Activated CD8-positive, alpha-beta memory T cell treated with anti-CD3 and anti-CD28 coated beads, Interleukin-2, amount 10 ng/mL, durations not matched to agents 7 days and 5 days (primary cell): ENCODE measurements at places on chromosomes 2 and 18.

- DNase-seq, result no peak
These were observed 4.6 kb upstream of the LAMA3 start for GRCh38 chr18:23684515-23685197.

- peak; percentile 91 for DNase-seq
These were observed 62.1 kb upstream of the REL start for GRCh38 chr2:60819155-60819862.

- DNase-seq, result no peak
These were observed 4.7 kb upstream of the CFAP65 start for GRCh38 chr2:219045937-219046550.

GRCh38 chr18:59357928-59358327 lies 1.1 kb downstream of the LMAN1 start:
- DNase-seq, result no peak

GRCh38 chr18:79283131-79283810 lies 112.5 kb upstream of the NFATC1 start:
- DNase-seq, result no peak

- DNase-seq, result no peak
These were observed 23.3 kb downstream of the KCTD18 start for GRCh38 chr2:200486529-200486928.

DNA sequence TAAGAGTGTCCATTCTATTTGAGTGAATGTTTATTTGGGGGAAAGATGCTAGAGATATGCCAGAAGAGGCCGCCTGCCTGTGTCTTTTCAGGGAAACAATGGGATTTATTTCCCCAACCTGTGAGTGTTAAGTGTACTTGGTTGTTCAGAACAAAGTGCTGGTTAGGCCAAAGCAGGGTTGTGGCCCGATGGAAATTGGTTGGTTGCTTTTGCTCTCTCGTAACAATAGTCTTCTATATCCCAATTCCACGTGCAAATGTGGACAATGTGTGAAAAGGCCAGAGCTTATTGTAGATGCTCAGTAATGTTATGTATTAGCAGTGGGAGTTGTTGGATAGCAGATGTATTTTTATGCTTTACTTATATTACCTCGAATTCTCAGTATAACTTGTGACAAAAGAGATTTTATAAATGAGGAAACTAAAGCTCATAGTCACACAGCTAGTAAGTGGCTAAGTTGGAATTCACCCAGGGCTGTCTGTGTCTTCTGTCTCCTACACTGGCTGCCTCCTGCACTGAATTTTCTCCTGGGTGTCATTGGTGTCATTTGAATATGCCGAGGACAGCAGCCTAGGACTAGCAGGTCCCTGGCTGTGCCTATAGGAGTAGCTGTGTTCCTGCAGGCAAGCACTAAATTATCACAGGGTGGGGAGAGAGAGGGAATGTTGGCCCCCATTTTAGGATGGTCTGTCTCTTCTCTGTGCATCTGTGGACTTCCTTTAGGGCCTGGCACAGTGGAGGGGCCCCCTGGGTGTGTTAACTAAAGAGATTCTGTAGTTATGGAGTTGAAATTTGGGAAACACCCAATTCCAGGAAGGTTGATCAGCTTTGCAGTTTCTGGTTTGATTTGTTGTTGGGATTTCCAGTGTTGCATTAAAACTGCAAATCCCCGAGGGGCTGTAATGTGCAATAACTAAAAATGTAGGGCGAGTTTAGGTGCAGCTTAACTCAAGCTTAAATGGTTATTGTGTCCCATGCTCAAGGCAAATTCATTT lies 21.6 kb downstream of the GPD2 start:
- no peak for DNase-seq

DNA sequence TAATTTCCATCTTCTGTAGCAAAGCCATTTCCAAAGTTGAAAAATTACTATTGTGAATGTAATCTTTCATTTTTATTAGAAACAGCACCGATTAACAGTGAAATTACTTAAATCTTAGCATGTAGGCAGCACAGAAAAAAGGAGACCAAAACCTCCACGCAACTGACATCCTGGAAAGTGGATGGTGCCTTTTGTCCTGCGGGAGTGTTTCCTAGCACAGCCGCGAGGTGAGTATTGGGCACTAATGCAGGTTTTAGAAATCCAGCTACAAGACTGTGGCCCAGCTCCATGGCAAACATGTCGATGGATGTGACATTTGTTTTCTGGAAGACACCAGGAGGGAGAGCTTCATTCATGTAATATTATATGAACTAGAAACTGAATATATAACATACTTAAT lies 86.9 kb downstream of the MBP start:
- DNase-seq, result no peak

GRCh38 chr2:201116959-201117734 lies 1.2 kb downstream of the CFLAR start:
- peak; percentile 71 for DNase-seq

- no peak for DNase-seq
These were observed 186.7 kb upstream of the ETAA1 start for GRCh38 chr2:67210430-67210829.

GRCh38 chr2:196510246-196510645 lies 129.3 kb upstream of the CCDC150 start:
- no peak for DNase-seq

DNA sequence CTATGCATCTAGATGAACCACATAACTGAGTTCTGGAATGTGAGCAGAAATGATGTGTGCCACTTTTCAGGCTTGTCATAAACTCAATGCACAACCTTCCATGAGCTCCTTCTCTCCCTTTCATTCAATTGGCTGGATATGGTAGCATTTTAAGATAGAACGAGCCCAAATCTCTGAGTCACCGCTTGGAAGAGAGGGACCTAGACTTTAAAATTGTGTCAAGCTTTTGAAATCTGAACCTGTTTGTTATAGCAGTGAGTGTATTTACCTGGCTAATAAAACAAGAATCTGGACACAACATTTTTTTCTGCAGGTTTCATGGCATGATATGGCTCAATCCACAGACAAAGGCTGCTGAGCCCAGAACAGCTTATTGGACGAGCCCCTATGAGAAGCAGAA lies 297.8 kb upstream of the SPRED2 start:
- no peak for DNase-seq

DNA sequence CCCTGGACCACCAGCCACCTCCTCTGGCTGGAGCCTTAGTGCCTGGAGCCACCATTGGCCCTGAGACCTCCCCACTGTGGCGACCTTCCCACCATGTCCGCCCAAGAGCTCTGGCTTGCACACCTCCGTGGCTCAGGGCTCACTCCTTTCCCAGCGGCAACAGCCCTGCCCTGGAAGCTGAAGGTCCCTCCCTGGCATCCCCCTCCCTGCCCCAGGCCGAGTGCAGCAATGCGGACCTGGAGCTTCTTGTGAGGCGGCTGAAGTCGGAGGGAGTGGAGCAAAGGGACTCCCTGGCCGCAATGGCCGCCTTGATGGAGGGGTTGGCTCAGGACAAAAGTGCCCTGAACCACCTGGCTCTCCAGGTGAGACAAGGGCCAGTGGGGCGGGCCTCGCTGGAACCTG lies 28.6 kb downstream of the CROCC2 start:
- DNase-seq, result no peak

DNA sequence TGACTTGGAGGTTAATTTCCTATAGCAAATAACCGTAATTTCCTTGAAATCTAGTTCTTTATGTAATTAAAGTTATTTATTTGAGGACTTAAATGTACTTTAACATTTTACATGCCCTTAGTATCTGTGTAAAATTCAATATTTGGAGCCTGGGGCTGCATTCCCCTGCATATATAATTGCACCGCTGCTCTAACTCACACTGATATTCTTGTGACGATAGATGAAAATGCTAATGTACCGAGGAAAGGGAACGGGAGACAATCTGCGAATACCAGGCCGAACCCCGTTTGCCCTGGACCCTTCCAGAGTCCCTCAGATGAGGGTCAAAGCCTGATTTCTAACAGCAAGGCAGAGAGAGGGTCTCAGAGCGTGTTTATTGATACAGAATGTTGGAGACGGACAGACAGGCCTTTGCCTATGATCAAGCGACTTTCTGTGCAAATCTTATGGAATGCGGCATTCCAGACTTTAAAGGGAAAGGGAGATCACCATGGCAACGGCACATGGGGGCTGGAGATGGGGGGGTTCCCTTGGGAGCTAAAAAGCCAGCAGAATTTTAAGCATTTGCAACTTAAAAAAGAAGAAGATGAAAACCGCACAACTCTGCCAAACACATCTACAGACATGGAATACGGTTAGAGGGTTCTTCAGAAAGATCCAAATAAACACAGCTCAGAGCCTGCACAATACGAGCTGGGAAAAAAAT lies 57.6 kb upstream of the TWIST2 start:
- DNase-seq, result no peak

- no peak for DNase-seq
These were observed 99.8 kb downstream of the PDE11A start for GRCh38 chr2:177972782-177973181.

DNA sequence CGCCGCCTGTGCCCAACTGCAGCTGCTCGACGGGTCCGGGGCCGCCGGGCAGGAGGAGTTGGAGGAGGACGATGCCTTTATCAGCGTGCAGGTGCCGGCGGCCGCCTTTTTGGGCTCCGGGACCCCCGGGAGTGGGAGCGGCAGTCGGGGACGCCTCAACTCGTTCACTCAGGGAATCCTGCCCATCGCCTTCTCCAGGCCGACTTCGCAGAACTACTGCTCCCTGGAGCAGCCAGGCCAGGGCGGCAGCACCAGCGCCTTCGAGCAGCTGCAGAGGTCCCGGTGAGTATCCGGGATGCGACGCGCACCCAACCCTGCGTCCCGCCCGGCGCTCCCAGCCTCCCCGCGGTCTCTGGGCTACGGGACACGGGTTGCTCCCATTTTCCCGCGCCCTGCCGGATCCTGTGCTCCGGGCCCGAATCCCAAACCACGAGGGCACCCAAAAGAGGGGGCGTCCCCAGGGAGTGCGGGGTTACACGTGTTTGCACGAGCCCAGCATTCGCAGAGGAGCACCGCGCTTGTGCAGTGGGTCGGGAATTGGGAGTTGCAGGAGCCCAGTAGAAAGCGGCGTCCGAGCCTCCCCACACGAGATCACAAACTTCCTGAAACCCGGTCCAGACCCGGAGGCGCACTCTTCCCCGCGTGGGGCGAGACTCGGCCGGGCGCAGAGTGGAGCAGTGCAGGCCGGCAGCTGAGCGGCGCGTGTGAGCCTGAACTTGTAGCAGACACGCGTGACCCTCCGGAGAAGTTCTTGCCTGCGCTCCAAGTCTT lies 1.2 kb downstream of the CABLES1 start:
- DNase-seq, result no peak

GRCh38 chr2:46142546-46143428 lies 154.4 kb upstream of the EPAS1 start:
- no peak for DNase-seq

DNA sequence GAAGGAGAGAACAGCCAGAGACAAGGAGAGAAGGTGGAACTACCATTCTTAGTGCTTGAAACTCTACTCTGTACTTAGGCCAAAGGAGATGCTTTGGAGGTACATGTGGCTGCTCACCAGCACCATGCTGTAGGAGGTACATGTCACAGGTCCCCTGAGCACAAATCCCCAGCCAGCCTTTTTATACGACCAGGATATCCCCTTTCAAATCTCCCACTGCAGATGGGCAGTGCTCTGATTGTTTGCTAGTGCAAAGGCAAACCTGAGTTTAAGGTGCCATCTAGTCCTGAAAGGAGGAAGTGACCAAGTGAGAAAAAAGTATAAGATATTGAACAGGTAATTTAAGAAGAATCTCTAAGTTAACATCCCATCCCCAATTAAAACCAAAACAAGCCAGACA lies 17.1 kb upstream of the TTC21B start:
- no peak for DNase-seq

- DNase-seq, result no peak
These were observed 180.3 kb upstream of the PKDCC start for GRCh38 chr2:41867553-41867952.

- no peak for DNase-seq
These were observed 4.0 kb downstream of the EMILIN2 start for GRCh38 chr18:2850816-2851215.
